ENCODE measurements at places on chromosomes 4 and X. TPM values are rescaled to one million over a fixed set of nuclear protein-coding genes. Genes with fewer than 3 reads are reported as not detected.
A peak's percentile ranks its signal among the peaks of the same experiment; 100 is the strongest.

- DNase-seq: no peak
These were observed 23.6 kb upstream of the C4orf50 start for GRCh38 chr4:6041800-6042199.

GRCh38 chrX:7294483-7294882 is 146.5 kb upstream of the PUDP start:
- no peak for DNase-seq

- DNase-seq: no peak
These were observed 3.3 kb downstream of the COQ2 start for GRCh38 chr4:83281307-83281706.

GRCh38 chrX:109679820-109680219 is 53.2 kb downstream of the ACSL4 start:
- DNase-seq: no peak

DNA sequence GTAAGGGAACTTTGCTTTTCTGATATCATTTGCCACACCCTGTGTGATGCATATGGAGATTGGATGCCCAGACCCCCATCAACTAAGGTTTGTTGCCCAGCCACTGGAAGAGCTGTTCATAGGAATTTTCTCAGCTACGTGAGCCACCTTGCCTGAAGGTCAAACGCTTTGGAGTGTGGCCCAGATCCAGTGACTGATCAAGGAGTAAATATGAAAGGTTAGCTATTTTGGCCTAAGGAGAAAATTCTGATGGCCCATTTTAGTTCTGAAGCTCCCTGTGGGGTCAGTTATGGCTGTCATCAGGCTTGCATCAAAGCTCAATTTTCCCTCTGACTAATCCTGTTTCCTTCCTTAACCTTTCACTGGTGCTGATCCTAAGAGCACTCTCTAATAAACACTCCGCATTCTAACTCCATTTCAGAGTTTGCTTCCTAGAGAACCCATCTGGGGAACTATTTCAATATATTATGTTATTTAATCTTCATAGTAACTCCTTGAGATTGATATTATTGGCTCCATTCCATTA is 407.7 kb downstream of the SPRY1 start:
- DNase-seq: no peak

GRCh38 chrX:150990910-150991309 is 7.8 kb downstream of the HMGB3 start:
- DNase-seq: no peak

DNA sequence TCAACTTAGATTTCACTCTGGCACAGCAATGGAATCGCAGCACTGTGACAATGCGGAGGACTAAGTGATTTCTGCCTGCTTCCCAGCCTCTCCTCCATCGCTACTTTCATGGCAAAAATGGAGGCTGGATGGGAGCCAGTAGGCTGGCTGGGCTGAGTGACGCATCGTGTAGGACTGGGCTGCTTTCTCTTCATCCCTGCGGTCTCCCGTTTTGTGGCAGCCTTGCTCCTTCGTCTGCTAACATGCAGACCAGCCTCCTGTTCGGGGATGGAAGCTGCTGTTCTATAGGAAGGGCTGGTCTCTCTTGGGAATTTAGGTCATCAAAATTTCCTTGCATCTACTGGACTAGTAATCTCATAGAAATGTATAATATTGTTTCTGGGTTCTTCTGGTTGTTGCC is 15.8 kb upstream of the RGS12 start:
- peak; percentile 10 for DNase-seq

DNA sequence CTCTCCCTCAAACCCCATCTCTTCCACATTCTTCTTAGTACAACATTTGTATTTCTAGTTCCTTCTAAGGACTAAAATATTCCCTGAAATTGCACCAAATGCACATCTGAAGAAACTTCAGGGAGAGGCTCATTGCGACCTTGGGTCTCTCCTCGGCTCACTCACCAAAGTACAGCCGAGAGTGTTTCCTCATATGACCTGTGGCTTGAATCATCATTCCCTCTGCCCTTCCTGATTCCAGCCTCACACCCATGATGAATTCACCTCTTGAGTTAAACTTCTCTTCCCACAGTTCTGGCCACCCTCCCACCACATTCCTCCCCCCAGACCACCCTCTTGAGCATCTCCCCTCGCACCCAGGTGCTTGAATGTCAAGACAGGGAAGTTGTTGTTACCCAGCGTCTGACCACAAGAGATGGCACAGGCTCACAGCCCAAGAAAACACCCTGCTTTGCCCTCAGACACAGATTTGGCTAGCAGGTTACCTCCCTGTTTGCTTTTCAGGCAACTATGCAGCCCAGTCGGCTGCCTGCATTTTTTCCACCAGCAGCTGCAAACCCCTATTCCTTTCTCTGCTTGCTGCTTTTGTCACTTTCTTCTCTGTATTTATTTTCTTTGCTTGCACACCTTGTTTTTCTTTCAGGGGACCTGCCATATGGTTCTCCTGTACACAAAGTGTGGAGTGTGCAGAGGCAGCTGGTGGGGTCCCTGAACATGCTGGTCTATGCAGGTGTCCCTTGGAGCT is 214.8 kb downstream of the SPATA18 start:
- no peak for DNase-seq

DNA sequence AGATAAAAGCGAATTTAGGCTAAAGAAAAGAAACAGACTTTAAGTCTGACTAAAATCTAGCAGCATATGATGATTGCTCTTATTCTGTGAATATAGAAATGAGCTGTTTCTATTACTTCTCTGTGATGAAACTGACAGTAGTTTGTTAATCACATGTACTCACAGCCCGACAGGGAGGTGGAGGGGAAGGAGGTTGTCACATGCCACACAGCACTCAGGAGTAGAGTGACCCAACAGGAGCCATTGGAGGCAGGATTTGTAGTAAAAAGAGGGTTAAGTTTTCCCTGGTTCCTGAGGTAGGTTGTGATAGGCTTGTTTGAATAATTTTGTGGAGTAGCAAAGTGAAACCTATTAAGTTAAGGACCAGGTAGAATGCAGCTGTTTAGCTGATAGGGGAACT is 495.9 kb downstream of the CENPC start:
- DNase-seq: no peak

DNA sequence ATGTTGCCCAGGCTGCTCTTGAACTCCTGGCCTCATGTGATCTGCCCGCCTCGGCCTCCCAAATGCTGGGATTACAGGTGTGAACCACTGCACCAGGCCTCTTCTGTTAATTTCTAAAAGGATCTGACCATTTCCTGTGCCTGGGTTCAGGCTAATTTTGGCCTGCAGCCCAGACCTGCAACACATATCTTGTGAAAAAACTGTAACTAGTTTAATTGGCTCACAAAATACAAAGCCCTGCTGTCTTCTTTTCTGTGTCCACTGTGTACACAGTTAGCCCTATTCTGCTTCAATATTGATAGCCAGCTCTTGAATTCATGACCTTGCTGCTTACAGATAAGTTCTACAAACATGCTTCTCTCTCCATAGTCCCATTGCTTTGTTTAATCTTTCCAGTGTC is 753.5 kb downstream of the PDHA2 start:
- DNase-seq: no peak

DNA sequence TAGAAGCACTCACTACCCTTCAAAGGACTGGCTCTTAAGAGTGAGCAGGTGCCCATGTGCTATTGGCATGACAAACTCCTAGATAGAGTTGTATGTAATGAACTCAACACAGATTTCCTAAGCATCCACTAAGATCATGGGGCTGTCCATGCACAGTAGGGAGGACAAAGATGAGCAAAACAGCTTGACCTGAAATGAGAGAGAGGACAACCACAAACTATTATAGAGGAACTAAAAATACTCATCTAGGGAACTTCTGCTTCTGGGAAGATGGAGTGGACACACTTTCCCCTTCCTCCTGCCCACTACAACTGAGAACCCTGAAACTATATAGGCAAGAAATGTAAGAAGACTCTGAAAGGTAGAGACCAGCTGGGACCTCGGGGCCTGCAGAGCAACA is 20.8 kb upstream of the TMEM128 start:
- no peak for DNase-seq

DNA sequence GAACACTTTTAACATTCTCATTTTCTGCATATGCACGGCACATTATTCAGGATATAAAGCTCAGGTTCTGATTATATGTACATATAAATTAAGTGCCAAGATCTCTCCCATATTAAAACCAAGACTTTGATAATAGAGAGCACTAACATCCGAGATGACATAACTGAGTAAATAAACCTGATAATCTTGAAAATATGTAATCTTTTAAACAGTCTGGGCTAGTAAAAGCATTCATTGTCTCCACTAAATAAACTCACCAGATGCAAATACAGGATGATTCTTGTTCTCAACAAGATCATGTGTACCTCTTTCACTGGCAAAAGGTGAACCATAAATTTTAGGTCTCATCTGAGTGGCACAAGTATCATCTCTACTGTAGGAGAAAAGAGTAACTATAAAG is 942.2 kb downstream of the TRAM1L1 start:
- no peak for DNase-seq

- DNase-seq: no peak
These were observed 59.7 kb upstream of the EDA2R start for GRCh38 chrX:66698273-66699204.

DNA sequence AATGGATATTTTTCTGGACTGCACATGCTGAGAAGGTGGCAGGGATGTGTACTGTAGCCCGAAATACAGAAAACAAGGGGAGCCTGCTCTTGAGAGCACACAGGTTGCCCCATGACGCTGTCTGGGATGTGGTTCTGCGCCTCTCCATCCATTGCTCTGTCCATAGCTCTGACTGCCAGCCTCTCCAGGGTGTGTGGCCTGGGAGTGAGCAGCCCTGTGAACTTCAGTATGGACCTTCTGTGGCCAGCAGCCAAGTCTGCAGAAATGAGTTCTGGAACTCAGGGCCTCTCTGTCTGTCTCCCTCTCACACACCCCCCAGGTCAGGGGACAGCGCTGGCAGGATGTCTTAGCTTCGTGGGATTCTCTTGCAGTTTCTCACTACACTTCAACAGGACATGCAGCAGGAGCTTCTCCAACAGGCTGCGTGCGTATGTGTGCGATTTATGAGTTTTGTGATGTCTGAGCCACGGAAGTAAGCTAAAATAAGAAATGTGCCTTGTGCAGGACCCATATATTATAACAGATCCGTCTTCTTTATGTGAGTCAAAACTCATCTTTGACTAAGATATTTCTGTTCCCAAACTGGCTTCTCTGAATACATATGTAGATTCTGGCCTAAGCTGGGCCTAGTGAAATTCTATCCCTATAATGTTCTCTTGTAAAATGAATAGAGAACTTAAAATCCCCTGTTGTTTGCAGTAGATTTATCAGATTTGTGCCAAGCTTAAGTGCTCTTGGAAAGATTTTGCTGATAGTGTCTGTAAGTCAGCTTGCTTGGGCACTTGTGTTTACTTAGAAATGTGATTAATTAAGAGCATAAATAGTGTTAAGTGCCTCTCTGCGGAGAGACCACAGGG is 40.0 kb downstream of the PROM1 start:
- DNase-seq: no peak

DNA sequence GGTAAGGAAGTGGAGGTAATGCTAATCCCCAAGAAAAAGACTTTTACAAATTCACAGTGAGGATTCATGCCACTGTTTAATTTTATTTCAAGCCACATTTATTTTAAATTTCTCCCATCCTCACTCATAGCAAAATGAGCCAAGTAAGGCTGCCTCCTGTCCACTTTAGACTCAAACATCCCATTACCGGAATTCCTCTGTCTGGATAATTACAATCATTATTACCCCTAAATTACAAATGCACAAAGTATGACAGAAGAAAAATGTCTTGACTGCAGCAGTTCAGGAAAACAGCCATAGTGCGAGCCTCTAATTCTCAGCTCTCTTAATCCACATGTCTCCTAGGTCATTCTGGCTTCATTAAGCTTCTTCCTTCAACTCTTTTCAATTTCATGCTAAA is 57.0 kb downstream of the MAPK10 start:
- no peak for DNase-seq

DNA sequence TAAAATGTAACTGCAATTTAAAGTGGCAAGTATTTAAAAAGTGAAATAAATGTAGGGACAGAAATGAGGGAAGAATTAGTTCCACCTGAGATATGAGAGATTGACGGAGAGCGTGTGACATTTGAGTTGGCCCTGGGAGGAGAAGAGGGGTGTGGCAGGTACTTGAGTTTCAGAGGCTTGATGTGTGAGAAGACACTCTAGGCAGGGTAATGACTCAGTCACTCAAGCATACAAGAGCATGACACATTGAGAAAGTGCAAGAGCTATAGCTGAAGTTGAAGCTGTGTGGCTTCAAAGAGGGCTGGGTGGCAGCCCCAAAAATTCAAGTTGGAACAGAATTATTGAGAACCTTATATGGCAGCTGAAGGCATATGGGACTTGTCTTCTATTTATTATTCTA is 420.5 kb downstream of the SLITRK2 start:
- no peak for DNase-seq

GRCh38 chr4:76515975-76516843 is 81.2 kb downstream of the SHROOM3 start:
- DNase-seq: no peak

- no peak for DNase-seq
These were observed 24.8 kb downstream of the NELFA start for GRCh38 chr4:1983846-1984405.

DNA sequence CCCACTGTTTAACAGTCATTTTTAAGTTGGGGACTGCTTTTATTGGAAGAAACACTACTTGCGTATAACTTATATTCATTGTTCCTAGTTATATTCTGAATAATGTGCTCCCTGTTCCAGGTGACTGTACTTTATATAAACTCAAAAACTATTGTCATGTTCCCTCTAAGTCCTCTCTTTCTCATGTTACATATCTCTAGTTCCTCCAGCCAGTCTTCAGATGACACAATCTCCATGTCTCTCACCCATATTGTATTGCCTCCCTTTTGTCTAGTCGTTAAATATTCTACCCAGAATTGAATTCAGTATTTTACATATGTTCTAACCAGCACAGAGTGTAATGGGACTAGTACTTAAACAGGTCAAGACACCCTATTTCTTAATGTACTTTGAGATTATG is 5.3 kb downstream of the VAMP7 start:
- DNase-seq: no peak

GRCh38 chr4:151744614-151745013 is 16.2 kb downstream of the GATB start:
- no peak for DNase-seq

- no peak for DNase-seq
These were observed 300.4 kb downstream of the NLGN4X start for GRCh38 chrX:5928224-5928623.

DNA sequence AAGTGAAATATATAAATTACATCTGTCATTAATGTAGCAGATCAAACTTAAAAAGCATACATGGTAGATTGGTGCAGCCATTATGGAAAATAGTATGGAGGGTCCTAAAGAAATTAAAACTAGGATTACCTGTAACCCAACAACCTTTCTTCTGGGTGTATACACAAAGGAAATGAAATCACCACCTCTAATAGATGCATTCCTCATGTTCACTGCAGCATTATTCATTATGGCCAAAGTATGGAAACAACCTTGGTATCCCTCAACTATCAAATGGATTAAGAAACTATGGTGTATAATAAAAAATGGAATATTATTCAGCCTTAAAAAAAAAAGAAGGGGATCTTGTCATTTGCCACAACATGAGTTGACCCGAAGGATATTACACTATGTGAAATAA is 13.7 kb downstream of the WDFY3 start:
- no peak for DNase-seq

Gene SMARCA1
- total RNA-seq: 29.5 TPM

Gene CCDC160
- 0.16 TPM for total RNA-seq

Gene FAM47A
- total RNA-seq: not detected

Gene SLC26A1
- total RNA-seq: 0.44 TPM

Gene FRAS1
- 7.5 TPM for total RNA-seq

Gene WFS1
- 37.1 TPM for total RNA-seq

Gene VGLL1
- total RNA-seq: 2.5 TPM

Gene TRIML2
- total RNA-seq: not detected

Gene DCLK2
- 4.0 TPM for total RNA-seq

Gene PPBP
- total RNA-seq: 1.3 TPM

Gene BMX
- total RNA-seq: 3.9 TPM
